ENCODE measurements at places on chromosomes 11 and 22.
A peak's percentile ranks its signal among the peaks of the same experiment; 100 is the strongest.

DNA sequence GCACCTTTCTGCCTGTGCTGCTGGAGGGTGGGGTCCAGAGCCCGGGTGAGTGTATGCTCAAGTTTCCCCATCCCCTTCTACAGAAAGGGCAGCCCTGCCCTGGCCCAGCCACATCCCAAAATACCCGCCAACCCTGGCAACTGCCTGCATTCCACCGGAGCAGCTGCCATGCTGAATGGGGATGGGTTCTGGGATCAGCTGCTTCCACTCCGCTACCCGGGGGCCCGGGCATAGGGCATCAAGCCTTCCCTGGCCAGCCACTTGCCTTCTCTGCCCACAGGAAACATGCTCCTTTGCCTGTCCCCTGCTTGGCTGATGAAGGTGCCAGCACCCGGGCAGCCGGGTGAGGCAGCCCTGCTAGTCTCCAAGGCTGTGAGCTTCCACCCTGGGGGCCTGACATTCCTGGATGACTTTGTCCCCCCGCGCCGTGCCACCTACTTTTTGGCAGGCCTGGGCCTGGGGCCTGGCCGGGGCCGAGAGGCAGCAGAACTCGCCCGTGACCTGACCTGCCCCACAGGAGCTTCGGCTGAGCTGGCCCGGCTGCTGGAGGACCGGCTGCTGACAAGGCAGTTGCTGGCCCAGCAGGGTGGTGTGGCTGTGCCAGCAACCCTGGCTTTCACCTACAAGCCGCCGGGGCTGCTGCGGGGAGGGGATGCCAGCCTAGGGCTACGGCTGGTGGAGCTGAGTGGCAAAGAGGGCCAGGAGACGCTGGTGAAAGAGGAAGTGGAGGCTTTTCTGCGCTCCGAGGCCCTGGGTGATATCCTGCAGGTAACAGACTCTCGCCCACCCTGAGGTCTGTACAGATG is 3.2 kb downstream of the CARNS1 start:
- DNase-seq, result no peak
- H3K4me3 ChIP-seq, result peak overlapping the region; percentile 80
- H3K27ac ChIP-seq, result peak overlapping the region; percentile 69
- no peaks in the 10 kb centered on the region for H3K27me3 ChIP-seq

DNA sequence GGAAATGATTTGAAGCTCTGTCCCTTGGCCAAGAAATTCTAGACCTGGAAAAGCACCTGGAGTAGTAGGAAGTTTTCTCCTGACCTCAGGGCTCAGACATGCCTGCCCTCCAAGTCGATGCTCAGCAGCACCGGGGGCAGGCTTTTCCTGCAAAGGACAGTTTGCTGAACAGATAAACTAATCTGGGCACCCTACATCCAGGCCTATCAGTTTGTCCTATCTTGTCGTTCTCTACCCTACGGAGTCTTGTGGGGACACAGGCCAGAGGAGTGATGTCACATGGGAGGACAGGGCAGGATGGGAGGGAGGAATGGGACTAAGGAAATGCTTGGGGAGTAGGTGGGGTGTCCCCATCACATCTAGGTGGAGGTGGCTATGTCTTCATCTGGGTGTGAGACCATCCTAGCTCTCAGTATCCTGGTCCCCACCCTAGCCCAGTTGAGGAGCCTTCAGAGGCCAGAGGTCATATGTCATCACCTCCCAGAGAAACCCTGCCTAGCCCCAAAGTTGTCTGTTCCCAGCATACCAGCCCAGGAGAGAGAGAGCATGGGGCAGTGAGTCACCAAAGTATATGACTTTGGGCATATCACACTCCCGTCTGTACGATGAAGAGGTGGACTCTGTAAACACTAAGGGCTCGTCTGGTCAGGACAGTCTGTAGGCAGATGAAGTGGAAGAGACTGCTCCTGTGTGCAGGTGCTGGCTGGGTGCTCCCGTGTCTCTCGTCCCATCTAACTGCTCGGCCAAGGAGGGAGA is 18.1 kb upstream of the FCHSD2 start:
- peaks cover 2% of the 10 kb centered on the region for H3K36me3 ChIP-seq
- no peaks in the 10 kb centered on the region for H3K27me3 ChIP-seq
- H3K4me3 ChIP-seq, result no peak overlapping the region
- peaks cover 13% of the 10 kb centered on the region for H3K4me1 ChIP-seq

DNA sequence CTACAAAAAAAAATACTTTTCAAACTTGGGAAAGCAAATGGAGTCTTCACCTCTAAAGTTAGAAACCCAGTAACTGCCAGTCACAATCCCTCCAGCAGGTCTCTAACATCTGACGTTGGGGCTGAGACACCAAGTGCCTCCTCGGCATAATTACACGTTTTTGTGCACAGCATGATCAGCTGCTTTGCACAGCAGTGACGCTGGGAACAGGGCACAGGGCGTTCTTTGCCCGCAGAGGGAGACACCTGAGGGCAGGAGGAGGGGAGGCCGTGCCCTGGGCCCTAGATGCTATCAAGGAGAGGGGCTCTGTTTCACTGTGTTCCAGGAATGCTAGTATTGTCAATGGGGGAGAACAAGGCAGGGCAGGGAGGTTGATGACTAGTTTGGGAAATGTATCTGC is 120.1 kb downstream of the PARVA start:
- H3K4me3 ChIP-seq, result no peak overlapping the region
- no peaks in the 10 kb centered on the region for H3K4me1 ChIP-seq
- peaks cover 2% of the 10 kb centered on the region for H3K36me3 ChIP-seq
- H3K27me3 ChIP-seq, result no peaks in the 10 kb centered on the region
- no peak overlapping the region for H3K27ac ChIP-seq

DNA sequence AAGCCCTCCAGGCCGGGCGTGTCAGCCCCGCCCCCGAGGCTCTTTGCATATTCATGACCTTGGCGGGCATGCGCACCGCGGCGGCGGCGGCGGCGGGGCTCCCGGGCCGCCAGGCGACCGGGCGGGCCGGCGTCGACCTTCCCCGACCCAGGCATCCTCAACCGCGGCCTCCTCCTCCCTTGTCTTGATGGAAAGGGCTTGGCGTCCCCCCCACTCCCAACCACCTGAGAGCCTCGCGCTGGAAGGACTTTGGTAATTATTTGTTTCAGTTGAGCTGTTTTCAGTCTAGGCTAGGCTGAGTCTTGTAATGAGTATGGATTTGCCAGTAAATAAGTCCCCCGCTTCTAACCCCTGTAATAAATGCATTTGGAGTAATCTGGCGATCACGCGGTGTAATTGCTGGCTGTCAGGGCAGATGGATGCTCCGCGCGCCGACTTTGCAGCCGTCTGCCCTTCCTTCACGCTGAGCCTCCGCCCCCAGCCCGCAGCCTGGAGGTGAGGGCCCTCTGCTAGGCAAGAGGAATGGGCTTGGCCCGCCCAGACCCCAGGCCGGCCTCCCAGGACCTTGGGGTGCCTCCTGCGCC is 25.2 kb downstream of the FLRT1 start:
- H3K4me3 ChIP-seq, result peak overlapping the region; percentile 70
- H3K27me3 ChIP-seq, result peaks cover 43% of the 10 kb centered on the region
- H3K4me1 ChIP-seq, result peaks cover 8% of the 10 kb centered on the region
- peak; percentile 19 for DNase-seq

- DNase-seq, result no peak
- no peaks in the 10 kb centered on the region for H3K36me3 ChIP-seq
- H3K27me3 ChIP-seq, result no peaks in the 10 kb centered on the region
- H3K27ac ChIP-seq, result peak overlapping the region; percentile 79
- peaks cover 17% of the 10 kb centered on the region for H3K4me1 ChIP-seq
- H3K4me3 ChIP-seq, result peak overlapping the region; percentile 17
Measured at GRCh38 chr11:86115542-86116385, 46.9 kb upstream of the PICALM start.

DNA sequence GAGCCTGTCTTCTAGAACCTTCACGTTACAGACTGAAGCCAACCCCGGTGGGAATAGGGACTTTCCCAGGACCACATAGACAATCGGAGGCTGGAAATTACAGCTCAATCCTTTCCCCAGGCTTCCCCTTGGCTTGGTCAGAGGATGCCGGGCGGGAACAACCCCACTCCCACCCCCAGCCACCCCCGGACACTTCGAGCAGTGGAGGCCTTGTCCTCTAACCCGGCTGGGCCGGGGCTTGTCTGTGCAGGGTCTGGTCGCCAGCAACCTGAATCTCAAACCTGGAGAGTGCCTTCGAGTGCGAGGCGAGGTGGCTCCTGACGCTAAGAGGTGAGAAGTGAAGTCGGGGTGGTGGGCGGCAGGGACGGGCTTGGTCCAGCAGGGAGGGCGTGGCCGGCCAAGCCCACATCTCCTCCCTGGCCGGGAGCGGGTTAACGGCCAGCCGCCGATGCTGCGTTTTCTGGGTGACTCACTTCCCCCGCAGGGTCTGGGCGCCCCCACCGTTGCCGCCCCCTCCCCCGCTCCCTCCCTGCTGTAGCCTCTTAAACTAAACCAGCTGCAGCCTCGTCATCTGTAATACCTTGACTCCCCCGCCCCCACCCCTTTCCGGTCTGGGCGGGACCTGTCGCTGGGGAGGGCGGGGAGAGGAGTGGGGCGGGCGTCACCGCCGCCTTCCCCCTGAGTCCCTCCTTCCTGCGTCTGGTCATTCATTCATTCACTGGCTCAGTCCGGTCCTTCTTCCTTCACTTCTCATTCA is 1.5 kb downstream of the LGALS1 start:
- H3K4me3 ChIP-seq, result peak overlapping the region; percentile 88
- H3K36me3 ChIP-seq, result peaks cover 19% of the 10 kb centered on the region
- no peaks in the 10 kb centered on the region for H3K27me3 ChIP-seq
- peak; percentile 92 for DNase-seq
- peaks cover 54% of the 10 kb centered on the region for H3K4me1 ChIP-seq
- peak overlapping the region; percentile 94 for H3K27ac ChIP-seq

- no peak for DNase-seq
- H3K4me1 ChIP-seq, result peaks cover 8% of the 10 kb centered on the region
- no peak overlapping the region for H3K4me3 ChIP-seq
- H3K36me3 ChIP-seq, result peaks cover 2% of the 10 kb centered on the region
- no peak overlapping the region for H3K27ac ChIP-seq
- H3K27me3 ChIP-seq, result peaks cover 20% of the 10 kb centered on the region
Measured at GRCh38 chr11:17013548-17014320, 480 bp downstream of the PLEKHA7 start.

DNA sequence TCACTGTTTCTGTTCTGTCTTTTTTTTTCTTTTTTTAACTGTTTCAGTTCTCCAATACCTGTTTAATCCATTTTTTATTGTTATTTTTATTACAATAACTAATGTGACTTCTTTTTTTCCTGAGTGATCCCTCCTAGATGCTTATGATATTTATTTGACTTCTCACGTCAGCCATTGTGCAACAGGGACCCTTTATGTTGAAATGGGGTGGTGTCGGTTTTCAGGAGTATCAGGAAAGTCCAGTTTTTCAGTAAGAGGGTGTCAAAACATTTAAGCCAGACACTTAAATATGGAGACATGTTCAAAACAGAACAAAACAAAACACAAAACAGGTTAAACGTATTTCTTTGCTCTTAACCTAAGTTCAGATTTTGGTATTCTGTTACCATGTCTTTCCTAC is 418.8 kb downstream of the DYNC2H1 start:
- DNase-seq, result no peak
- H3K36me3 ChIP-seq, result no peaks in the 10 kb centered on the region
- H3K27ac ChIP-seq, result no peak overlapping the region

GRCh38 chr11:114068327-114068726 is 8.8 kb downstream of the ZBTB16 start:
- DNase-seq, result no peak
- H3K36me3 ChIP-seq, result peaks cover 2% of the 10 kb centered on the region
- peaks cover 8% of the 10 kb centered on the region for H3K4me1 ChIP-seq
- no peak overlapping the region for H3K4me3 ChIP-seq
- H3K27ac ChIP-seq, result no peak overlapping the region
- no peaks in the 10 kb centered on the region for H3K27me3 ChIP-seq

GRCh38 chr11:72721689-72722049 is 30.5 kb downstream of the ARAP1 start:
- H3K4me1 ChIP-seq, result peaks cover 69% of the 10 kb centered on the region
- H3K27me3 ChIP-seq, result no peaks in the 10 kb centered on the region
- peaks cover 36% of the 10 kb centered on the region for H3K36me3 ChIP-seq
- H3K27ac ChIP-seq, result peak overlapping the region; percentile 94

DNA sequence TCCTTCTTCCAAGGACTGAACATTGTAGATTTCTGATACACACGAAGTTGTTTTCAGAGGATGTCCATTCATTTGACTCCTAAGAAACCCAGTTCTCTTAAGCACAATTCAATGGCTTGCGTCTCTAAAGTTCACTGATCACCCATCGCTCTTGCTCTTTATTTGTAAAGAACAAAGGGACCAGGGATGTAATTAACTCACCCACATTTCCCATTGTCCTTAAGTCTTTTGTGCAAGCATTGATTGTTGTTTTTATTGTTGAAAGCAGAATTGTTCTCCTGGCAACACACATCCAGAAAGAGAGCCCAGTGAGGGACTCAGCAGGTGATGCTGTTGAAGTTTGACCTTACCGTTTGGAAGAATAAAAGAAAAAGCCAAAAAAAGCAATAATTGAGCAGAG is 59.2 kb downstream of the SPON1 start:
- DNase-seq, result no peak
- no peak overlapping the region for H3K4me3 ChIP-seq
- no peak overlapping the region for H3K27ac ChIP-seq
- peaks cover 49% of the 10 kb centered on the region for H3K27me3 ChIP-seq
- no peaks in the 10 kb centered on the region for H3K36me3 ChIP-seq

GRCh38 chr11:63919267-63920125 is 2.5 kb upstream of the RCOR2 start:
- H3K27ac ChIP-seq, result no peak overlapping the region
- DNase-seq, result no peak
- H3K4me3 ChIP-seq, result no peak overlapping the region

- H3K4me1 ChIP-seq, result peaks cover 10% of the 10 kb centered on the region
- peaks cover 5% of the 10 kb centered on the region for H3K27me3 ChIP-seq
- DNase-seq, result no peak
Measured at GRCh38 chr22:50730013-50730891, 7.8 kb upstream of the ACR start.

GRCh38 chr11:93846411-93846810 is 4.0 kb downstream of the VSTM5 start:
- DNase-seq, result no peak
- no peak overlapping the region for H3K4me3 ChIP-seq
- no peaks in the 10 kb centered on the region for H3K4me1 ChIP-seq
- no peak overlapping the region for H3K27ac ChIP-seq
- no peaks in the 10 kb centered on the region for H3K36me3 ChIP-seq

DNA sequence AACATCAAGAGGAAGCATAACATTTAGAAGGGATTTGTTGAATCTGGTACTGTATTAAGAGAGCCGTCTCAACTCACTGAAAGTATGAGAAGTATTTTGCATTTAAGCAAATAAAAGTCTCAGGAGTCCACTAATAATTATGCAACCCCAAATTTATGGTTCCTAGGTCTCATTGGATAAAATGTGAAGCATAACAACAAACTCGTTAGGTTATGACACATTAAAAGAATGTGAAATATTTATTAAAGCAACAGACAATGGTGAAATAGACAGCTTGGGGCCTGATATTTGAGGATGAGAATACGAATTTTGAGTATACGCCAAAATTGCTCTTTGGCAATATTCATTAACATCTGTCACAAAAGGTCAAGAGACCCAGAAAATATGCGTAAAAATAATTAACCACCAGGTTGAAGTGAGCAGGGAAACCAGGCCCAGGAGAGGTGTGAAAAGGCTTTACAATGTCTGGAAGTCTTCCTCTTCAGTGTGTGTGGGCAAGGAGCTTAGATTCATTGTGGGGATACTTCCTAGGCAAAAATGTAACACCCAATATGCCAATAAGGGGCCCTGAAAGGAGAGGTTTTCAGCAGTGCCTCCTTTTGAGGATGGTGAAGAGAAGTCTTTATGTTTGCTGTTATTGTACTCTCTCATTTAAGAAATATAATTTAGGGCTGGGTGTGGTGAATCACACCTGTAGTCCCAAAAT is 89.2 kb downstream of the FDX1 start:
- no peak overlapping the region for H3K4me3 ChIP-seq
- H3K36me3 ChIP-seq, result no peaks in the 10 kb centered on the region
- H3K4me1 ChIP-seq, result peaks cover 28% of the 10 kb centered on the region
- DNase-seq, result no peak

GRCh38 chr11:27599217-27599616 is 92.6 kb upstream of the LIN7C start:
- peaks cover 2% of the 10 kb centered on the region for H3K36me3 ChIP-seq
- no peak overlapping the region for H3K27ac ChIP-seq
- no peaks in the 10 kb centered on the region for H3K4me1 ChIP-seq
- H3K4me3 ChIP-seq, result no peak overlapping the region
- no peak for DNase-seq
